HT-29 (cell line): ENCODE measurements at places on chromosomes 1 and 21. TPM values are rescaled to one million over a fixed set of nuclear protein-coding genes. Genes with fewer than 3 reads are reported as not detected.

The ABCG1 gene
- 2.6 and 5.7 TPM in 2 replicates for total RNA-seq

The TBX19 gene
- total RNA-seq: 0.81 and 1.4 TPM in 2 replicates

The SIM2 gene
- total RNA-seq: 9.9 and 11.4 TPM in 2 replicates

DNA sequence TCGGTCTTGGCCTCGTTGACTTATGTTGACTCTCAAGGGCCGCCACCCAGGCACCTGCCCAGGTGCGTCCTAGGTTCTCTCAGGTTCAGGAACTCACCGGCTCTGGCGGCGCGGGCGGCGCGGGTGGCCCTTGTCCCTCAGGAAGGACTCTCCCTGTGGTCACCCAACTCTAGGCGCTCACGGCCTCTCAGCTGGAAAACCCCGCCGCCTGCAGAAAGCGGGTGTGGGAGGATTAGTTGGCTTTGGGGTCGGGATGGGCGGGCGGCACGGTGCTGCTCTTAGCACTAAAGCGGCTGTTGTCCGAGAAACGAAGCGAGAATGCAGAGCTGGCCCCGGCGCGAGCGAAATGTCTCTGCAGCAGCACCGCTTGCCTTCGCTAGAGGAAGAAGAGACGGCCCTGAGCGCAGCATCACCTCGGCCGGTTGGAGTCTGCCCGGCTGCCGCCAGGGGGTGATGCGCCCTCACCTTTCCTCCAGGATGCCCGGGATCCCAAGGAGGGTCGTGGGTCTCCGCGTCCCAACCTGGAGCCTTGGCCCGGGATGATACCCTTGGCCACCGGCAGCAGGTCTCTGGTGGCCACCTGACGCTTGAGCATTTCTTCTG, 8.1 kb upstream of the TADA1 start:
- DNase-seq: no peak

- no peak for DNase-seq
Observed at GRCh38 chr1:229157480-229157879, 113.4 kb upstream of the RAB4A start.

DNA sequence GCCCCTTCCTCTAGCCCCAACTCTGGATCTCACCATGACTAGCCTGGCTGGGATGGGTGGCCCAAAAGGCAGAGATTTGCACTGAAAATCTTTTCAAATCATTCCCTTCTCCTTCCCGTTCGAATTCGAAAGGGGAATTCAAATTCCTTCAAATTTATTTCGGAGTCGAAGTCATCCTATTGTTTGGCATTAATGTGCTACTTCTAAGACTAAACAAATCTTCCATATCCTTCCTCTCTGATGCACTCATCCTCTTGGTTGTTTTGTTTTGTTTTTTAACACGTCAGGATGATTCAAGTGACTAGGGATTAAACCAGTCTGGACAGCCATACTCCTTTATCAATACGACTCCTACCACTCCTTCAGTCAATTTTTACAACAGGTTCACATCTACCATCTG, 95.5 kb upstream of the SGIP1 start:
- no peak for DNase-seq

GRCh38 chr1:80310703-80311245, 1304.2 kb upstream of the ADGRL4 start:
- no peak for DNase-seq

The OR6K2 gene
- total RNA-seq: not detected in 2 replicates

DNA sequence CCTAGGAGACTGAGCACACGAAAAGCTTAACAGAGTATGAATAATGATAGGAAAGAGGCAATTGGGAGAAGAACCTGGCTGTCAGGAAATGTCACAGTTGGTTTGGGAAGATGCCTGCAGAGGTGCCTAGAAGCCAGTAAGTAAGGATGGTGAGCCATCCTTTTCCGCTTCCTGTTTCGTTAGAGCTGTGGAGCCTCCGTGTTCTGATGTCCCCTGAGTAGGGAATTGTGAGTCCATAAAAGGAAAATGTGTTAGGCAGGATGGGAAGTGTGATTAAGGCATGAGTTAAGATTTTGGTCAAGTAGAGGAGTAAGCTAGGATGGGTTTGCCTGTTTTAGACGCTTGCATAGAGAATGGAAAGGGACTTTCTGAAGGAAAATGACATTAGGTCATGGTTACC, 9.0 kb downstream of the CLIC4 start:
- DNase-seq: no peak

DNA sequence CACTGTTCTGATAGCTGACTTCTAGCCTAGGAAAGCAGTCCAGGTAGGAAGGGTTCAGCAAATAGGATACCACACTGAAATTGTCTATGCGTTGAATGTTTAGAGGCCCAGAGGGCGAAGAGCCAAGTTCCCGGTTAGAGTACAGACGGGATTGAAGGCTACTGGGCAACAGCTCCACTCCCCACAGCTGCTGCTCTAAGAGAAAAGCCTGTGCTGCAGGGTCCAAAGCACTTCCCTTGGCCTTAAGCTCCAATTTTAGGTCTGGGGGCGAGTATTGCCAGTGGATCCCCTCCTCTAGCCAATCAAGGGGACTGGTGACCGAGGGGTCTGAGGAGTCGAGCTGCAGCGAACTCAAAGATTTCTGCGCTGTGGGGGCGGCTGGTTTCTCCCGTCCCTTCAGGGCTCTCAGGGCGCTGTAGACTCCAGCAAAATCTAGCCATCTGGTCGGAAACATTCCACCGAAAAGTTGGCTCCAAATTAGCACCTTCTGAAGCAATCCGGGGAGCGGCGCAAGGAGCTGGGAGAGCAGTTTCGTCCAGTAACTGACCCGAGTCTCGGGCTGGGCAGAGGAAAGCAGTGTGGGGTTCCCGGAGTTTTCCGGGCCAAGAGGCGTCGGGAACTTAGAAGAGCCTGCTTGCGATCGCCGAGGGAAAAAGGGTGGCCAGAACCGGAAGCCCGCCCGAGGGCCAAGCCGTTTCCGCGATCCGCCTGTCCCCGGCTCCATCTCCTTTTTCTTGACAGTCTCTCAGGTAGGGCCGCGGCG, 748 bp downstream of the PPP1R15B start:
- peak; percentile 60 for DNase-seq

The INSRR gene
- total RNA-seq: 0.03 TPM in 1 of 2 replicates, not detected in the other

The FCRL6 gene
- not detected in 2 replicates for total RNA-seq

DNA sequence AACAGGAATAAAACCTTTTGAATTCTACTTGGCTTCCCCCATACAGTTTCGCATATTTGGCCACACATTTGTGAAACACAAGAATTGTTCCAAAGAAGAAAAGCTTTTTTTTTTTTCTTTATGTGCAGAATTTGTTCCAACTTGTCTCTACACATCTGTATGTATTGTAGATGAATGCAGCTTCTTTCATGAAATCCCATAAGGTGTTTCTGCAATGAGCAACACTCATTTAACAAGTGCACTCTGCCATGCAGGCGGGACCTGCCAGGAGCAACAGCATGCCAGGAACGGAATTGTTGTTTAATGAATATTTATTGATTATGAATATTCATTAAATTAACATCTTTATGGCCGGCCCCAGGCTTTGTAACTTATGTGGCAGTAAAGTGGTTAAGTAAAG, 1075.0 kb downstream of the TTLL7 start:
- DNase-seq: no peak

DNA sequence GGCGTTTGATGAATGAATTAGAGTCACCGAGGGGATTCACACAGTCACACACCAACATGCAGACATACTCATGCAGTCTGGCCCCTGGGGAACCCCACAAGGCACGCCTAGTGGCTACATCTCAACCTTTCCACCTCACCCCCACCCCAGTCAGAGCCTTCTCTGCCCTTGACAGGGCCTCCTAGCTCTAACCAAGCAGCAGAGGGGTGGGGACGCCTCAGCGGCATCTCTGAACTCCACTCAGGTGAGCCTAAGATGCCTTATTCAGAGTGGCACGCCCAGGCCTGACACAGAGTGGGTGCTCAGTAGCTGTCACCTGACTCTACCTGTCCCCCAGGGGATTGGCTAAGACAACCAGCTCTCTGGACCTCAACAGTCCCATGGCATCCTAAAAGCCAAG, 3.7 kb upstream of the SDC3 start:
- no peak for DNase-seq

DNA sequence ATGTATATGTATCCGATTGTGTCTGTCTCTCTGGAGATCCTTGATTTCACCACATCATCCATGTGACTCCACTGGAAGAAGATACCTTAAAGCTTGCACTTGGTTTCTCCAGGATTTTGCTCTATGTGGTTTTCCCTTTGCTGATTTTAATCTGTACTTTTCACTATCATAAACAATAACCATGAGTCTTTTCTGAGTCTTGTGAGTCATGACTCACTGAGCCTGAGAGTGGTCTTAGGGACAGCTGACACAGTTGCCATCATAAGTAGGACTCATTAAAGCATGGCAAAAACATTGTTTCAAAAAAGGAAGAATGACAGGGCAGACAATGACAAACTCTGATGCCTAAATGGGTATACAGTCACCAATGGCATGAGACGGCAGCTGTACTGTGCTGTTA, 226.2 kb downstream of the AKT3 start:
- DNase-seq: no peak
